Testis (tissue), 5 donors: ENCODE measurements at places on chromosomes 16 and 17.

- no peak for DNase-seq
Measured at GRCh38 chr16:86430814-86431213, 79.5 kb upstream of the FOXF1 start.

DNA sequence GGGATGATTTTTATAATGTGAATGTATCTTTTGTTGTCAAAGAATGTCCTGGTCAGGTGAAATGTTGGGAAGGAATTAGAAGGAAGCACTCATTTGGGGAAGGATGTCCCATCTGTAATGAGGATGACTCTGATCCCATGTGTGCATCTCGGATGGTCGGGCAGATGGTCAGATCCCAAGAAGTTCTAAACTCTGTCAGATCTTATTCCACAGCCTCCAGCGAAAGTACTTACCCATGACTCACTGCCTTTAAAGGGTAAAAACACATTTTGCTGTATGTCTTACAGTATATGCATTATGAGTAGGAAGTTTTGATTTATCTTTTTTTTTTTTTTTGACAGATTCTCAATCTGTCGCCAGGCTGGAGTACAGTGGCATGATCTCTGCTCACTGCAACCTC, 548 bp upstream of the KRTAP4-11 start:
- no peak for DNase-seq

- no peak for DNase-seq
Measured at GRCh38 chr16:87765473-87765775, 362 bp downstream of the KLHDC4 start.

DNA sequence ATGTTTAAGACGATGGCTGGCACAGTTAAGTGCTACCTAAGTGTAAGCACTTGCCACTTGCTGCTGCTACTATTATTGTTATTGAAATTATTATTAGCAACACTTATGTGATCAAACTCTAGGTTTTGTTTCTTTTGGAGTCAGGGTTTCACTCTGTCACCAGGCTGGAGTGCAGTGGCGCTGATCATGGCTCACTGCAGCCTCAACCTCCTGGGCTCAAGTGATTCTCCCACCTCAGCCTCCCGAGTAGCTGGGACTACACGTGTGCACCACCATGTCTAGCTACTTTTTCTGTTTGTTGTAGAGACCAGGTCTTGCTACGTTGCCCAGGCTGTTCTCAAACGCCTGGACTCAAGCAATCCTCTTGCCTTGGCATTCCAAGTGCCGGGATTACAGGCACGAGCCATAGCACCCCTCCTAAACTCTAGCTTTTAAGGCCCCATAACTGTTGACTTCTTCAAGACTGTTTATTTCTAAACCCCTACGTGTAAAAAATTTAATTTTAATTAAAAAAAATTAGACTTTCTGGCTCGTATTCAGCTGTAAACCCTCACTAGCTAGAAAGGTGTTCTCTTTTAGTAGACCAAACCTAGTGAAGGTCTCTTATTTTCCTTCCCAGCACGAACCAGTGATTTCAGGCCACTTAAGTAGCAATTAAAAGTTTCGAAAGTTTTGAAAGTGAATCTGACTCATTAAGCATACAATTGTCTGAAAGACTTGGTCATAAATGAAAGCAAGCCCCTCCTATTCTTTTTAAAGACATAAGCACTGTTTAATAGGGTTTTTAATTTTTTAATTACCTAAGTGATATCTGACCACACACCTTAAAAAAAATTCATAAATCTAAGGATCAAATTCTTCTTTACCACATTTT, 11.7 kb upstream of the SCNN1B start:
- DNase-seq, result no peak

DNA sequence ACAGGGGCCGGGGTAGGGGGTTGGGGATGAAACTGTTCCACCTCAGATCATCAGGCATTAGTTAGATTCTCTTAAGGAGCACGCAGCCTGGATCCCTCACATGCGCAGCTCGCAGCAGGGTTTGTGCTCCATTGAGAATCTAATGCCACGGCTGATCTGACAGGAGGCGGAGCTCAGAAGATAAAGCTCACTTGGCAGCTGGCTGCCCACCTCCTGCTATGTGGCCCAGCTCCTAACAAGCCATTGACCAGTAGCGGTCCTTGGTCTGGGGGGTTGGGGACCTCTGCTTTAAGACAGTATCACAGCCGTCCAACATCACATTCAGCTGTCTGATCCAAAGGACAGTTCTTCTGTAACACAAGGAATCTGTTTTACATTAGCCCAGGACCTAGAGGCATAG, 62.5 kb downstream of the SLC39A11 start:
- DNase-seq, result no peak

DNA sequence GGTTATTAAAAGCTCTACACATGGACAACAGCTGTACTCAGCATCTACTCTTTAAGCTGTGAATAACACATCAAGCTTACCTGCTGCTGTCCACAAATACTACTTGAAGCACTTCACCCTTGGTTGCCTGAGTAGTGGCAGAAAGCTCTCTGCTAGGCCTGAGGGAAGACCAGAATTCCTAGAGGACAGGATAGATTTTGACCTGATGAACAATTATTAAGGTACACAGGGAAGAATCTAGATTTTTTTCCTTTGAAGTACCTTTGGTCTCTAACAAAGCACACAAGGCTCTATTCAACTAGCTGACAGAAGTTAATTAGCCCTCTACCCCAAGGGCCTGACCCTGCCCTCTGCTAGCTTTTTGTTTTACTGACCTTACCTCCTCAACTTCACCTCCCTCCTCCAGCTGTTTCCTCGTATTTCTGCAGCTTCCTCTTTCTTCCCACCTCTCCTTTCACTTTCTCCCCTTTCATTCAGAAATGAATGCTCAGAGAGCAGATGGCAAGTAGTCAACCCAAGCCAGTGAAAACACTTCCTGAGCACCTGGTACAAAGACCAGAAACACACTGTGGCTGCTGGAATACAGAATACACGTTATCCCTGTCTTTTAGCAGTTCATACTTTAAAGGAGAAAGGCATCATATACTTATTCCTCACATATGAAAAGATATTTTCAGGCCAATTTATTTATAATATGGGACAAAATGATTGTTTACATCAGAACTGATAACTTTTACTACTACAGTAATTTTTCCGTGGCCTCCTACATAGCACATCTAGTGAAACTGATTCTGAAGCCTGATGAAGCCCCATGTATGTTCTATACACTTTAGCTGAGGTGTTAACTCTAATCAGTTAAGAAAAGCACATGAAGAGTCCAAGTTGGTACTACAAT, 5.7 kb upstream of the VEZF1 start:
- no peak for DNase-seq

DNA sequence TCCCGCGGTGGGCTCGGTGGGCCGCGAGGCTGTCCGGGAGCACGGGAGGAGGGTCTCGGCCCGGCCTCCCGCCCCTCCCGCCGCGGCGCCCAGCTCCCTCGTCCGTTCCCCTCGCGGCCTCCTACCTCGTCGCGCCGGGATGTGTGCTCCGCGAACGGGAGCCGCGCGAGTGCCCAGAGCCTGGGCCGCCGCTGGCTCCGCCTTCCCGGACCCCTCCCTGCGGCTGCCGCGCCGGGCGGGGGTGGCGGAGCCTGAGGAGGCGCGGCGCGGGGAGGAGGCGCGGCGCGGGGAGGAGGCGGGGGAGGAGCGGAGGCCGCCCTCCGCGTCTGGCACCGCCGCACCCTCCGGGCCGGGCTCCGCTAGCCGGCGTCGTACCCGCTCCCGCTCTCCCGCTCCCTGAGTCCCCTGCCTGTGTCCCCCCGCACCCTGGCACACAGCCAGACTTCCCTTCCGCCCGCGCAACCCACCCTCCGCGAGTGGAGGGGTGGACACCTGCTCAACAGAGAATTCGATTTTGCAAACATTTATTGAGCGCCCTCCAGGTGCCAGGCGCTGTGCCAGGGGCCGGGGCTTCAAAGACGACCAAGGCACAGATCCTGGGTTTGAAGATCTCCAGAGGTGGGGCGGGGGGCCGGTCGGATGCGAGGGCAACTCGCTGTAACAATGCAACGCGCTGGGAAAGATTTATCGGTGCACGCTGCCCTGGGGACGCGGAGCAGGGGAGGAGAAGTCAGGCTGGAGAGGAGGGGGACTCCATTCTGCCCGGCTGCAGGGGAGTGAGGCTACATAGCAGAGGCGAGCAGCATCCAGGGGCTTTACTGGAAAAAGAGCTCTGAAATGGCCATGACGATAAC, at the start of gene MPP3:
Gene MPP3, minus strand, starts transcription at position 171 of the 854 bp plus-strand sequence. CDS start 1,240 bp downstream, outside the sequence.
- peak; percentile 64 for DNase-seq

- DNase-seq, result no peak
Measured at GRCh38 chr17:67069603-67070136, 25.3 kb downstream of the CACNG1 start.

- peak; percentile 64 for DNase-seq
Measured at GRCh38 chr16:1550069-1550468, 16.6 kb downstream of the TMEM204 start.

GRCh38 chr16:54336631-54337204, 50.1 kb upstream of the IRX3 start:
- DNase-seq, result no peak

- no peak for DNase-seq
Measured at GRCh38 chr17:700504-701094, 14.0 kb downstream of the VPS53 start.

- no peak for DNase-seq
Measured at GRCh38 chr16:64409783-64410210, 712.1 kb downstream of the CDH11 start.

GRCh38 chr17:53571342-53571741, 251.4 kb upstream of the KIF2B start:
- no peak for DNase-seq

DNA sequence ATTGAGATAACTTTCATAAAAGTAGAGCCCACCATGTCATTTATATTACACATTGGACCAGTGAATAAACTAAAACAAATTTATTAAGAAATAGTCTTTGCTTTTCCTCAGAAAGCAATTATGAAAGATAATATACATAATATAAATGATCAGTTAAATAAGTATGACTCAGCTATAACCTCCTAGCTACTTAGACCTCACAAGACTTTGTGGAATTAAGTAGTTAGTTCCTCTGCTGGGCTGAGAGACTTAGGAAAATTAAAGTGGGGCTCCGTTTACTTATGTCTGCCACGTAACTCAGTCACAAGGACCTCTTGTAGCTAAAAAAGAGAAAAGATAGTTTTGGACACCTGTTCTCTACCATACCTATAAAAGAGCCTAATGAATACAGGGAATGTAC, 76.9 kb downstream of the MRTFB start:
- no peak for DNase-seq

DNA sequence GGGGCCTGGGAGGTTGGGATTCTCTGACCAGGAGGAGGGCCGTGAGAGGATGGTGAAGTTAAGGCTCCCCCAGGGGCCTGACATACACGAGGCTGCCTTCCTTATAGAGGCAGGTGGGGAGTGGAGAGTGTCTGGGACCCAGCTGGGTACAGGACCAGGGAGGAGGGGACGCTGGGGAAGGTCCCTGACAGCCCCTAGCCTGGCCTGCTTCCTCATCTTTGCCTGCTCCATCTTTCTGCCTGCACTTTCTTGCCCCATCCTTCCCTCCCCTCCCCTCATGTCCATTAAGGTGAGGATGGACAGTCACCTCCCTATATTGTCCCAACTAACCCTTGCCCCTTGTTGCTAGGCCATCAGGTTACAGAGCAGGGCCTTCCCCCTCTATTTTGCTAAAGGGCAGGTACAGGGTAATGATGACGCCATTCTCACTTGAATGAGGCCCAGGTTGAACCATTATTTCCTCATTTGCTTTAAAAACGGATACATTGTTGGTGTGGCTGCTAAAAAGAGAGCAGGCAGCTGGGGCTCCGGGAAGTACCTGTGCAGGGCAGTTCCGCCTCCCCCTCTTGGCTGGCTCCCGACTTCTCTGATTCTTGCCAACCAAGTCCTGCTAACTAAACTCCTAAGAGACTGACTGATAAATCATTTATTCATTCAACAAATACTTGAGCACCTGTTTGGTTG, 1.3 kb downstream of the C17orf99 start:
- DNase-seq, result no peak

DNA sequence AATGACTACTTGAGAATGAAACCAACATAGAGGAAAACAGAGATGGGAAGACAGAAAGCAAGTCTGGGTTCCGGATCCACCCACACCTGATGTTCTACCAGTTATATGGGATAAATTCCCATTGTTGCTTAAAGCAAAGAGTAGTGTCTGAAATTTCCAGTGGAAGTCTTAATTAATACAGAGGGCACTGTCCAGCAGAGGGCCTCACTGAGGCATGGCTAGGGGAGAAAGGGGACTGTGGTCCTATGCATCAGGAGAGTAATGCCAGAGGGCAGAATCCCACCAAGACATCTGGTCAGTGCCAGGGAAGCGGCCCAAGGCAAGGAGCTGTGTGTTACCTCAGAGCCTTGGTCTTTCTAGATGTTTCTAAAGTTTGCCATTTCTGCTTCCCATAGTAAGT, 7.5 kb upstream of the UMOD start:
- DNase-seq, result peak; percentile 24

DNA sequence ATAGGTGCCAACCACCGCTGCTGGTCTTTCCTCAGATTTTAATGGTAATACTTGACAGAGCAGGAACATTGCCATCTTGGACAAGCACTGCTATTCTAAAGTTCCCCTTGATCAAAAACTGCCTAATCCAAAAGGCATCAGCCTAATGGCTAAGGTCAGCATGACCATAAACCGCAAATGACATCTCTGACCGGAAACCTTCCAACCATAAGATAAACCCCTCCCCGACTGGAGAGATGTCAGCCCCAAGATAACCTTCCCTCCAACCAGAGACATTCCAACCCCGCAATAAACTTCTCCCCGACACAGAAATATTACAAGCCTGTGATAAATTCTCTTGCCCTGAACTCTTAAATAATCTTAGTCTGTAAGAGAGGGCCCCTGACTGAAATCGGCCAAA, 7.4 kb upstream of the DHX40 start:
- no peak for DNase-seq
